Stimulated activated CD8-positive, alpha-beta memory T cell treated with anti-CD3 and anti-CD28 coated beads, Interleukin-15, amount 100 ng/mL, for 48 hours (primary cell): ENCODE measurements at places on chromosomes 16 and 17.

- DNase-seq = no peak
These were observed 19.2 kb upstream of the TMEM101 start for GRCh38 chr17:44033861-44034408.

DNA sequence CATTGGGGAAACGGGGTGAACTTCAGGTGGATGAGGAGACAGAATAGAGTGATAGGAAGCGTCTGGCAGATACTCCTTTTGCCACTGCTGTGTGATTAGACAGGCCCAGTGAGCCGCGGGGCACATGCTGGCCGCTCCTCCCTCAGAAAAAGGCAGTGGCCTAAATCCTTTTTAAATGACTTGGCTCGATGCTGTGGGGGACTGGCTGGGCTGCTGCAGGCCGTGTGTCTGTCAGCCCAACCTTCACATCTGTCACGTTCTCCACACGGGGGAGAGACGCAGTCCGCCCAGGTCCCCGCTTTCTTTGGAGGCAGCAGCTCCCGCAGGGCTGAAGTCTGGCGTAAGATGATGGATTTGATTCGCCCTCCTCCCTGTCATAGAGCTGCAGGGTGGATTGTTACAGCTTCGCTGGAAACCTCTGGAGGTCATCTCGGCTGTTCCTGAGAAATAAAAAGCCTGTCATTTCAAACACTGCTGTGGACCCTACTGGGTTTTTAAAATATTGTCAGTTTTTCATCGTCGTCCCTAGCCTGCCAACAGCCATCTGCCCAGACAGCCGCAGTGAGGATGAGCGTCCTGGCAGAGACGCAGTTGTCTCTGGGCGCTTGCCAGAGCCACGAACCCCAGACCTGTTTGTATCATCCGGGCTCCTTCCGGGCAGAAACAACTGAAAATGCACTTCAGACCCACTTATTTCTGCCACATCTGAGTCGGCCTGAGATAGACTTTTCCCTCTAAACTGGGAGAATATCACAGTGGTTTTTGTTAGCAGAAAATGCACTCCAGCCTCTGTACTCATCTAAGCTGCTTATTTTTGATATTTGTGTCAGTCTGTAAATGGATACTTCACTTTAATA lies 7.0 kb upstream of the TMEM235 start:
- no peak for DNase-seq

DNA sequence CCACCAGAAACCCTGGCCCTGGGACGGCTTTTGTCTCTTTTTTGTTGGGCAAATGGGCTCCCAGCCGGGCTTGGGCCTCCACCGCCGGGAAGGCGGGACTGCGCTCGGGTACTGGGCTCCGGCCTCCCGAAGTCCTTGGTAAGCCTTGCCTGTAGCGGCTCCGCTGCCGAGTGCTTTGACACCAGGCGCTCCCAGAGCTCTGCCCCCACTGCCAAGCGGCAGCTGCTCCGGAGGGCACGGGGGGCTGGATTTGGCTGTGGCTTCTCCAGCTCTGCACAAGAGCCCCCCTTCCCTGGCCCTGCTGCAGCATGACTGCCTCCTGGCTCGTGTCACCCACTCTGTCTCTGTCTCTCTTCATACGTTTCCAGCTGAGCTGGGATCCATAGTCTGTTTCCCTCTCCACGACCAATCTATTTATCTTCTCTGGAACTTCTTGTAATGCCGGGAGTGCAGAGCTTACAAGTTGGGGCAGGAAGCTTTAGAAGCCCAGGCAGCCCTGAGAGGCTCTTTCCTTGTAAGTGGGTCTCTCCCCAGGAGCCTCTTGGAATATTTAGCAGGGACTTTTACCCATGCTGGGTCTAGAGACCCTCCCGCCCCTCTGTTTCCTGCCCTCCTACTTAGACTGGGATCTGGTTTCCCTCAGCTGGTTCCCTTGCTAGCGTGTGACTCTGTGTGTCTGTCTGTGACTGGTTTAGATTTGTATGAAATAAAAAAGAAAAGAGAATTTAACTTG lies 246.9 kb upstream of the GSE1 start:
- no peak for DNase-seq

GRCh38 chr17:32483451-32484019 lies 3.3 kb upstream of the CDK5R1 start:
- DNase-seq = no peak

DNA sequence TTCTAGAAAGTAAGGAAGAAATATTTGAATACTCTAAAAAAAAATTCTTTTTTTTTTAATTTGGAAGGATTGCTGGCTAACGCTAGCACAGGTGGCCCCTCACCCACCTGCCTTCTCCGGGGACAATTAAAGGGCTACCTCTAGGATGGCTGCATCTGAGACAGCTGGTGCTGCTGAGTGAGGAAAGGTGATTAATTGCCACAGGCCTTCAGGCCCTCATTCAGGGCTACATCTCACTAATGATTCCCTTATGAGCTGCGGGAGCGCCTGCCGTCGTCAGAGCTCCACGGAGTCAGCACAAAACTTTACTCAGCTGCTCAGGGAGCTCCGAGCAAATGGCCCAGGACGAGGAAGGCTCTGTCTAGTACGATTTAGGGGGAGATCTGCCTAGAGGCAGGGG lies 27.0 kb upstream of the AKTIP start:
- no peak for DNase-seq

DNA sequence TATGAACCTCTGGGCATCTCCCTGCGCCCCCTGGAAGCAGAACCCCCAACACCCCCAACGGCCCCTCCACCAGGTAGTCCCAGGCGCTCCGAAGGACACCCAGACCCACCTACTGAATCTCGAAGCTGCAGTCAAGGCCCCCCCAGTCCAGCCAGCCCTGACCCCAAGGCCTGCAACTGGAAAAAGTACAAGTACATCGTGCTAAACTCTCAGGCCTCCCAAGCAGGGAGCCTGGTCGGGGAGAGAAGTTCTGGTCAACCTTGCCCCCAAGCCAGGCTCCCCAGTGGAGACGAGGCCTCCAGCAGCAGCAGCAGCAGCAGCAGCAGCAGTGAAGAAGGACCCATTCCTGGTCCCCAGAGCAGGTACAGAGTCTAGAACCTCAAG lies 1.5 kb downstream of the BCL6B start:
- DNase-seq = no peak

GRCh38 chr17:40980117-40980516 lies 4.0 kb downstream of the KRT40 start:
- DNase-seq = no peak

GRCh38 chr17:7394452-7395191 lies at the start of gene PLSCR3:
TSS of gene PLSCR3 (minus strand) at chr17:7394525. CDS start at chr17:7394110, 415 bp downstream.
- peak; percentile 78 for DNase-seq

GRCh38 chr16:2912330-2913199 lies 834 bp downstream of the FLYWCH1 start:
- no peak for DNase-seq

DNA sequence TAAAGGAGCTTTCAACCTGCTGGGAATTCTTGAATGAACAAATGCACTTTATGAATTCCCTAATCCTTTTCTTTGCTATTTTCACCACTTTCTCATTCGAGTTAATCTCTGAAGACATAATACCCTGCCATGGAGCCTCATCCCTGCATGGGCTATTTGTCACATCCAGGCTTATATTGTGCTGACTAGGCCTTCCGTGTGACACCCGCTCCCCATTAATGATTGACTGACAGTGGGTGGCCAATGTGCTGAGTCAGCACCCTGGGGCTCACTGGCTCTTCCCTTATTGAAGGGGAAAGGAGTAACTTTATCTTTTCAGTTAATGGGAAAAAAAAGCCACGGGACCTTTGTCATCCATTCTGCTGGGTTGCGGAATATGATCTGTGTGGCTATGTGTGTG lies 1024.8 kb upstream of the EEF2KMT start:
- no peak for DNase-seq

- no peak for DNase-seq
These were observed 1.2 kb upstream of the TAOK2 start for GRCh38 chr16:29972500-29972899.

GRCh38 chr16:84800158-84800978 lies 19.4 kb upstream of the CRISPLD2 start:
- DNase-seq = no peak

- DNase-seq = no peak
These were observed 211.6 kb downstream of the WWOX start for GRCh38 chr16:78310990-78311561.

GRCh38 chr16:35908942-35909341 lies 2449.5 kb downstream of the TP53TG3F start:
- no peak for DNase-seq

DNA sequence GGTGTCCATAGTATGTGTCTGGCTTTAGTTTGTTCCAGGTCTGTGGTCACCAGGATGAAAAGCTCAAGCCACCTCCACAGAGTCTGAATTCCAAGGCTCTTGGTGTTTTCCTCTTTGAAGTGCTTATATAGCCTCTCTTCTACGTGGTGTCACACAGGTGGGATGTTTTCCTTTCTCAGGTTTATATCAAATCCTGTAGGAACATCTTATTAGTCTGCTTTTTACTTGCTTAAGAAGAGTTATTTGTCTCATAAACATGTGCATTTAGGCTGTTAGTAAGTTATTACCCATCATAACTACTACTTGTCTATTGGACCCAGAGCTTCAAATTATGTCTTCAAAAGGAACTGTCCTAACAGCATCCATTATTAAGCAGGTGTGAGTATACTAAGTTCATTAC lies at the start of gene KRT39:
Gene KRT39 (minus strand): TSS at position 101 of the 400 bp plus-strand sequence. CDS start 92 bp downstream, at position 9.
- no peak for DNase-seq

DNA sequence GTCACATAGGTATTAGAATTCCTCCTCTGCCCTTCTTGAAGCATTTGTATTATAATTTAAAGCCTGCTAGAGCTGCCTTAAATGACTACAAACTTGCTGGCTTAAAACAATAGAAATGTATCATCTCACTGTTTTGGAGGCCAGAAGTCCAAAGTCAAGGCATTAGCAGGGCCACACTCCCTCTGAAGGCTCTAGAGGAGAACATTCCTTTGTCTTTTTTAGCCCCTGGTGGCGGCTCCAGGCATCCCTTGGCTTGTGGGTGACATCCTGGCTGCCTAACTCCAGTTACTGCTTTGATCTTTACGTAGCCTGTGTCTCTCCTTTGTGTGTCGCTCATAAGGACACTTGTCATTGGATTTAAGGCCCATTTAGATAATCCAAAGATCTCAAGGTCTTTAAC lies 186.6 kb upstream of the SALL1 start:
- no peak for DNase-seq

DNA sequence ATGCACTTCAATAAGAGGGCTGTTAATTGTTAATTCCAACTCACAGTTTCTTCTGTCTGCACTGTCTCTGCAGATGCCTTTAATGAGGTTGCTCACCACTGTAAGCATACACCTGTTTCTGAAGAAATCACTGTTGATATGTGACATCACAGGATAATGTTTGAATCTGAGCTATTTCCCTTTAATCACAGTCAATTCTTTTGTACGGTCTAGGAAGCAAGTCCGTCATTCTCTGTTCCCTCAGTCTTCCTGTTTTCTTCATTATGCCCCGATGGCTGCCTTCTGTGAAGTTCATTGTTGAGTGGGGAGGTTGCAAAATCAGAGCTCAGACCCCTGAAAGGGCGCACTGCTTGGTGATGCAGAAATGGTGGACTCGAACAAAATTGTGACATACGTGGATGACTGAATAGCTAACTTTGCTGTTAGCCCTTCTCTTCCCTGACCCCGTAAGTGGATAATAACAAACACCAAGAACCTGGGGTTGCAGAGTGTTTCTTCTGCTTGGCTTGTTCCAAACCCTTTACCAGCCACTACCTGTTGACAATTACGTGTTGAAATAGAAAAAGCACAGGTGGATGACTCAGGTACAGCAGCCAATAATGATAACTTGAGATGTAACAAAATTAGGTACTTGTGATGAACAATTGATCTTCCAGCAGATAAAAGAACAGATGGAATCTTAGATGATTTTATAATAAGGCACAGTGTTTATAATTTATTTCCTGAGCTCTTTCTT lies 71.9 kb upstream of the AXIN2 start:
- DNase-seq = no peak

DNA sequence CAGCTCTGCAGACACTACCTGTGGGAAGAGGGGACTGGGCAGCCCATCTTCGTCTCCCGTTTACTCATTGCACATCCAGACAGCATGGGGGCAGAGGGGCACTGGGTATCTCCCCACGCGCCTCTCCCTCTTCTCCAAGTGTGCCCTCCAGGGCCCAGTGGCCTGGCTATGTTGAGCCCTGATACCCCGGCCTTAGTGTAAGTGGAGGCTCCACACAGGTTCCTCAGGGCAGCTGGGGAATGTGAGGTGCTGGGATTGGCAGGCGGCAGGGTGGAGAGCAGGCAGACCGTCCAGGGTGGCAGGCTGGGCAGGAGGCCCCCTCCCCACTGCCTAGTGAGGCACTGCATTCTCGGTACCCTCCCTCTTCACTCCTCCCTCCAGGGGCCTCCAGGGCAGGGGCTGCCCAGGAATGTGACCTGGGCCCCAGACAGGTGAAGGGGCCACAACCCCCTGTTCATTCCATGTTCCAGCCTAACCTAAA lies 13.2 kb upstream of the NAGLU start:
- no peak for DNase-seq

- DNase-seq = no peak
These were observed 772.1 kb upstream of the CA10 start for GRCh38 chr17:52930581-52930980.

DNA sequence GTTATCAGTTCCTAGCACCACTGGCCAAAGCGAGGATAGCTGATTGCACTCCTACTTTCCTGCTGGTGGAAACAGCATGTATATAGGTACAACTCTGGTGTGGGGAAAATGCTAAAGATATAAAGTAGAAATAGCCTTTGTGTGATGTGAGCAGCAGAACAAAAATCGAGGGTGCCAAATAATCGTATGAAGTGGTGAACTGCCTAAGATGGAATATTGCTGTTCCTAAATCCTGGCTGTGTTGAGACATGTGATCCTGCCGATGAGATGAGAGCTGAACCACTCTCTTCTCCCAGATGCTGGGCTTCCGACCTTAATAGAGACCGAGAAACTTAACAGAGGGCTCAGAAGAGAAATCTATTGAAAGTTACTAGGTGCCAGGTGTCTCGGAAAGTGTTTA lies 117.8 kb downstream of the WWOX start:
- no peak for DNase-seq

GRCh38 chr17:1792495-1793446 lies 30.9 kb downstream of the SERPINF1 start:
- DNase-seq = no peak

- DNase-seq = no peak
These were observed 216.2 kb downstream of the HS3ST3A1 start for GRCh38 chr17:13385481-13385911.

DNA sequence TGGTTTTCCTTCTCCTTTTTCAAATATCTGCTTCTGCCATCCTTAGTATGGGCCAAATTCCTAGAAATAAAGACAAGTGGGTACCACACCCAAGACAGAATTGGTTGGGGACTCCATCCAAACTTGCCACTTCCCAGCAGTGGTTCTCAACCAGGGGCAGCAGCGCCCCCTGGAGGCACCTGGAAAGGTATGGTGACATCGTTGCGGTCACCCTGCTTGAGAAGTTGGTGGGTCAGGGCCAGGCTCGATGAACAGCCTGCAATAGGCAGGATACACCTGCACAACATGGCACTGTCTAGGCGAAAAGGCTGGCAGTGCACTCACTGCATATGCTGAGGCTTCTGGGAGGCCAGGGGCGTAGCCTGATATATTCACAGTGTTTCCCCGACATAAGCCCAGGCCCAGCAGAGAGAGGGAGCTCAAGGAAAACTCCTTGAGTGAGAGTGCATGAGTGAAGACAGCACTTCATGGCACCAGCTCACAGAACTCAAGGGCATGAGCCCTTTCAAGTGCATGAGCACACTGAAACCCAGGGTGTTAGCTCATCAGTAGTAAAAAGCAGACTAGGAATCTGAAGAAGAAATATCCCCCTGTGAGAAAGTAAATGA lies 57.7 kb downstream of the CMC2 start:
- no peak for DNase-seq

- peak; percentile 79 for DNase-seq
These were observed 33.7 kb downstream of the DDX19A start for GRCh38 chr16:70380248-70380918.
